ENCODE measurements at places on chromosomes 3 and 15.

DNA sequence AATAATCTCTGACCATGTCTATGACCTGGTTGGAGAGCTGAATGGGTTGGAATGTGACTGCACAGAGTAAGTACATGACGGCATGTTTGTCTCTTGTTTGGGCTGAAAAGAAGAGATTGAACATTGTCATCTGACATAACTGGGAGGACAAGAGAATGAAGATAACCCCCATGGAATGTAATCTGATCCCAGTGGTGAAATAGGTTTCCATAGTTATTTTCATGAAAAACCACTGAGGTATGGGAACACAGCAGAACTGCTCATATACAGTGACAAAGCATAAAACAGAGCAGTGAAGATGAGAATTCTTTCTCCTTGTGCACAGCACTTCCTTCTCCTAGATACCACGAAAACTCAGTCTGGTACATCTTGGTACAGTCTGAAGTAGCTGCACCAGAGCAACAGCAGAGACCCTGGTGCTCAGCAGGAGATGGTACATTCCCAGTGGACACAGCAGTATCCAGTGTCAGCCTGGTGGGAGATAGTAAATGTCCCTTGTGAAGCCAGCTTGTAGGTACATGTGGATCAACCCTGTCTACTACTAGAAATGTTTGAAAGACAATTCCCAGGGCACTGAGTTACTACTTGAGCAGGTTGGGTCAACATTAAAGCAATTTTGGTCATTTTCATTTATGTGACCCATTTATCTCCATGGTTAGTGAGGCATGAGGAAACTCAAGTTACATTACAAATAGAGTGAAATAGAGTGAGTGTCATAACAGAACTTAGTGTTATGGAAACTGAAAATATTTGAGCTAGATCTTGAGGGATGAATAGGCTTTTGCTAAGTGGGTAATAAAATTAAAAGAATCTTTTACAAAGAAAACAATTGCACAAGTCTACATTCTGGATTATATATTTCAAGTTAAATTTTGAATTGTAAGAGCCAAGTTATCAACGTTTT is 178.3 kb downstream of the SUCNR1 start:
- no peaks in the 10 kb centered on the region for H3K36me3 ChIP-seq
- DNase-seq = no peak
- no peak overlapping the region for H3K4me3 ChIP-seq

DNA sequence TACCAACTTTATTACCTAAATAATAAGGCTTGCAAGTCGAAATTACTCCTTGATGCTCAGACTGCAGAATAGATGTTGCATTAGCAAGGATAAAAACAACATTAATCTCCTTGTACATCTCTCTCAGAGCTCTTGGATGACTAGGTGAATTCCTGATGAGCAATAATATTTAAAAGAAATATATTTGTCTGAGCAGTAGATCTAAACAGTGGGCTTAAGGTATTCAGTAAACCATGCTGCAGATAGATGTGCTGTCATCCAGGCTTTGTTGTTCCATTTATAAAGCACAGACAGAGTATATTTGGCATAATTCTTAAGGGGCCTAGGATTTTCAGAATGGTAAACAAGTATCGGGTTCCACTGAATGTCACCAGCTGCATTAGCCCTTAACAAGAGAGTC is 257.1 kb downstream of the TUSC7 start:
- no peak overlapping the region for H3K27ac ChIP-seq
- no peak for DNase-seq
- no peak overlapping the region for H3K4me3 ChIP-seq
- H3K4me1 ChIP-seq = no peaks in the 10 kb centered on the region

DNA sequence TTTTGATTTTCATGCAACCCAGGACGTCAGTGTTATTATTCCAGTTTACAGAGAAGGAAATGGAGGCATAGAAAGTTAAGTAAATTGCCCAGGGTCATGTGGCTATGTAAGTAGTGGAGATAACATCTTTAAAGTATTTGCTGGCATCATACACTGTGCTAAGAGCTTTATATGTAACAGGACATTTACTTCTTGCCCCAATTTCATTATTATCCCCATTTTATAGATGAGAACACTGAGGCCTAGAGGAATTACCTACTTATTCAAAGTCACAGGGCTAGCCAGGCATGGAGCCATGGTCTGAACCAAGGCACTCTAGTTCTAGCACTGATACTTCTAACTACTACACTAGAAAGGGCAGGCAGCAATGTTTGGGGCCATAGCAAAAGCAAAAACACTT is 107.3 kb upstream of the ANKRD28 start:
- H3K36me3 ChIP-seq = no peaks in the 10 kb centered on the region
- no peak overlapping the region for H3K27ac ChIP-seq
- H3K27me3 ChIP-seq = no peaks in the 10 kb centered on the region
- H3K4me1 ChIP-seq = no peaks in the 10 kb centered on the region
- DNase-seq = no peak

GRCh38 chr3:190330936-190331734 is 8.9 kb upstream of the CLDN1 start:
- no peak overlapping the region for H3K27ac ChIP-seq
- H3K36me3 ChIP-seq = no peaks in the 10 kb centered on the region
- H3K4me1 ChIP-seq = no peaks in the 10 kb centered on the region
- DNase-seq = no peak

DNA sequence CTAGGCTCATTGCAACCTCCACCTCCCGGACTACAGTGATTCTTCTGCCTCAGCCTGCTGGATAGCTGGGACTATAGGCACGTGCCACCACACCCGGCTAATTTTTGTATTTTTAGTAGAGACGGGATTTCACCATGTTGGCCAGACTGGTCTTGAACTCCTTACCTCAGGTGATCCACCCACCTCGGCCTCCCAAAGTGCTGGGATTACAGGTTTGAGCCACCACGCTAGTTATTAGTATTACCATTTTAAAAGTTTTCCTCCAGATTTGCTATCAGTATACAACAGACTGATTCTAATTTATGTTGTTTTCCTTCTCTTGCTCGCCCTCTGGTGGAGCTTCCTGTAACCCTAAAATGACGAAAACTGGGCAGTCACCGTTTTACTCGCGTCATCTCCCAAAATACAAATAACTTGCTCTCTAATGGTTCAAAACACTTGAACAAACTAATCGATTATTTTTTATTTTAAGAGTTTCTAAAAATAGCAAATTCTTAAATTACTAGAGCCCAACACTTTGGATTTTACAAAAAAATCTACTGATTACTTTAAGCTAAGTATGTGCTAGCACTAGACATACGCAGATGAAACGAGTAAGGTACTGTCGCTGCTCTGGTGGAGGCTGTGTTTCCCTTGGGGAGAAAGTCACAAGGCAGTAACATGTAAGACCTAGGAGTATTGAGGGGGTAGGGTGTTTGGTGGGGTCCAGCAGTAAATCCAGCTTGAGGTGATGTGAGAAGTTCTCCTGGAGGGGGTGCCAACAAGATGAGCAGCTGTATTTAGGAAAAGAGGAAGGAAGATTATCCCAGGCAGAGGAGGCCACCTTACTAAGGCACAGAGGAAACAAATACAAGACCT is 203.3 kb downstream of the MBNL1 start:
- no peaks in the 10 kb centered on the region for H3K27me3 ChIP-seq
- no peak overlapping the region for H3K4me3 ChIP-seq
- H3K27ac ChIP-seq = peak overlapping the region; percentile 48
- no peaks in the 10 kb centered on the region for H3K4me1 ChIP-seq

DNA sequence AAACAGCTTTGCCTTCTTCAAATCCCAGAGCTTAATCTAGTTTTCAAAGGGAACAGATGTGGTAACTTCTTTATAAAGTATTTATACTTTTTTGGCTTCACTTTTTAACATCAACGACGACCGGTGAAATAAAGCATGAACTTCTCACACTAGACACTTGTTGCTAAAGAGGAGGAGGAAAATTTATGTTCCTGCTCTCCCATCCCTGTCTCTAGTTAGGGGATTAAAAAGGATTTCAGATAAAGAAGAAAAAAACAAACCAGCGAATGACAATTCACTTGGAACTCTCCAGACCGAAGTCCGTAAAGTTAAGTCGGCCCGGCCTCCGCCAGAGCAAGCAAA is 672 bp downstream of the NEDD4 start:
- no peaks in the 10 kb centered on the region for H3K27me3 ChIP-seq
- H3K4me3 ChIP-seq = peak overlapping the region; percentile 67
- no peaks in the 10 kb centered on the region for H3K4me1 ChIP-seq
- H3K27ac ChIP-seq = peak overlapping the region; percentile 97
- DNase-seq = no peak
- no peaks in the 10 kb centered on the region for H3K36me3 ChIP-seq

- H3K4me3 ChIP-seq = no peak overlapping the region
- H3K27me3 ChIP-seq = no peaks in the 10 kb centered on the region
Observed at GRCh38 chr3:62454916-62455315, 81.6 kb upstream of the FEZF2 start.

- H3K27me3 ChIP-seq = no peaks in the 10 kb centered on the region
- no peaks in the 10 kb centered on the region for H3K36me3 ChIP-seq
- H3K27ac ChIP-seq = peak overlapping the region; percentile 84
Observed at GRCh38 chr15:42592716-42593115, 17.3 kb downstream of the STARD9 start.

GRCh38 chr3:46664971-46665762 is 28.3 kb downstream of the ALS2CL start:
- no peak overlapping the region for H3K27ac ChIP-seq
- H3K4me3 ChIP-seq = no peak overlapping the region
- no peaks in the 10 kb centered on the region for H3K4me1 ChIP-seq

GRCh38 chr15:89822026-89822425 is 7.4 kb upstream of the ANPEP start:
- H3K27ac ChIP-seq = no peak overlapping the region
- no peaks in the 10 kb centered on the region for H3K36me3 ChIP-seq
- no peak for DNase-seq
- H3K27me3 ChIP-seq = no peaks in the 10 kb centered on the region

- H3K27ac ChIP-seq = no peak overlapping the region
- DNase-seq = no peak
- H3K27me3 ChIP-seq = no peaks in the 10 kb centered on the region
- no peaks in the 10 kb centered on the region for H3K36me3 ChIP-seq
- H3K4me1 ChIP-seq = no peaks in the 10 kb centered on the region
Observed at GRCh38 chr15:92938387-92938786, 38.3 kb downstream of the CHD2 start.

GRCh38 chr3:89260721-89261120 is 153.3 kb downstream of the EPHA3 start:
- H3K4me1 ChIP-seq = no peaks in the 10 kb centered on the region
- H3K4me3 ChIP-seq = no peak overlapping the region
- H3K27me3 ChIP-seq = no peaks in the 10 kb centered on the region
- peaks cover 2% of the 10 kb centered on the region for H3K36me3 ChIP-seq

DNA sequence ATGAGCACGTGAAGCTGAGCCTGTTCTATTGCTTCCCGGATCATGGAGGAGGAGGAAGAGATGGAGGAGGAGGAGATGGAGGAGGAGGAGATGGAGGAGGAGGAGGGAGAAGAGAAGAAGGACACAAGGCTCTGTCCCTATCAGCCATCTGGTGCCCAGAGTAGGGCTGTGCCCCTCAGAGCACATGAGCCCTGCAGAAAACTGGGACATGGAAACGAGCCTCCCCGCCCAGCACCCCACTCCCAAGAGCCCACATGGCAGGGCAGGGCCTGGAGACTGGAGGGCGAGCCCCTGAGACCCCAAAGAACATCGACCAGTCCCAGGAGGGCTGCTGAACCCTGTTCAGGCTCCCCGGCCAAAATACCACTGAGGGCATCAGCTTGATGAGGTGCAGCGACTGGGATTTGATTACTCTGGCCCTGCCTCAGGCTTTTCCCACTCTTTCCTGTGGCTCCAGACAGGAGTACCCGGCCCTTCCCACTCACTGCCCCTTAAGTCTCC is 285.6 kb downstream of the UACA start:
- H3K4me1 ChIP-seq = peaks cover 17% of the 10 kb centered on the region
- peak overlapping the region; percentile 65 for H3K27ac ChIP-seq
- no peaks in the 10 kb centered on the region for H3K27me3 ChIP-seq
- no peak for DNase-seq
- no peaks in the 10 kb centered on the region for H3K36me3 ChIP-seq

GRCh38 chr15:83285284-83285978 is 967 bp upstream of the BNC1 start:
- H3K4me1 ChIP-seq = no peaks in the 10 kb centered on the region
- no peak for DNase-seq
- H3K27me3 ChIP-seq = peaks cover 34% of the 10 kb centered on the region

DNA sequence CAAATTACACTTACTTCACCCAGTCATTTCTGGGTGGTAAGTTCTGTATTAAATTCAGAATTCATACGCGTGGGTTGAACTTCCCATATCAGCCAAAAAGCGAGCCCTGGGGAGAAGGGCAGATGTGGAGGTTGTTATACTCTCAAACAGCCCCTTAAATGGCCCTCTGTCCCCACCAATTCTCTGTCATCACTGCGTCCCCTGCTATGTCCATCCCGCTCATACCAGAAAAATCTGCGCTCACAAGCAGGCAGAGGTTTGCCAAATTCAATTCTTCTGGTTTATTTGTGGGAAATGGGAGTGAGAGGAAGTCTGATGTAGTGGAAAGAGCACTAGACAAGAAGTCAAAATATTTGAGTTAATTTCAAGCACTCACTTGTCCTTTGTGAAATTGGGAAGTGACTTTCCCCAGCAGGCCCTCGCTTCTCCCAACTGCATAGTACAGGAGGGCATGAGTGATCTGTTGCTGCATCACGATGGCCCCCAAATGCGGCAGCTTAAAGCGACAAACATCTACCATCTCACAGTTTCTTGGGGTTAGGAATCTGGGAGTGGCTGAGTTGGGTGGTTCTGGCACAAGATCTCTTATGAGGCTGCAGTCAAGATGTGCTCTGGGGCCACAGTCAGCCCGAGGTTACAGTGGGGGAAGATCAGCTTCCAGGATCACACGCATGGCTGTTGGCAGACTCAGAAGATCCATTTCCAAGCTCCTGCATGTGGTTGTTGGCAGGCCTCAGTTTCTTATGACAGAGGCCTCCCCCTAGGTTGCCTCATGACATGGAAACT is 67.7 kb downstream of the CPN2 start:
- DNase-seq = peak; percentile 10
- peaks cover 9% of the 10 kb centered on the region for H3K4me1 ChIP-seq
- H3K27me3 ChIP-seq = no peaks in the 10 kb centered on the region
- no peak overlapping the region for H3K4me3 ChIP-seq

DNA sequence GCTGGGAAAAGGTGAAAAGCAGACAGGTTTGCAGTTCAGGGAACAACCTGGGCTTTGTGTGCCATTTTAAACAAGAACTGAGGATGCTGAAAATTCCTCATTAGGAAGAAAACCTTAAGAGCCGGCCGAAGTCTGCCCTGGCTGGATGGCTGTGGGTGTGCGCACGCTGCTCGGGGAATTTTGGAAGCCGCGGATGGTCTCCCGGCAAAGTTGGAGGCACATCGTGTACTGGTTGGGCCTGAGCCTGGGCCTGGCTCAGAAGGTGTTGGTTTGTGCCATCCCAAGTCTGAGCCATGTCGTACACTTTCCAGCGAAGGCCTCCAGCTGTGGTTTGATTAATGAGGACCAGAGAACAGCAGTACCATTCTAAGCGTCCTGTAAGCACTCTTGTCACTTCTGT is 188.2 kb downstream of the ATP10A start:
- no peak overlapping the region for H3K4me3 ChIP-seq
- peak overlapping the region; percentile 20 for H3K27ac ChIP-seq
- no peaks in the 10 kb centered on the region for H3K27me3 ChIP-seq
- H3K36me3 ChIP-seq = no peaks in the 10 kb centered on the region
- DNase-seq = peak; percentile 78
